ENCODE measurements at places on chromosomes 2 and 18.

GRCh38 chr2:136651456-136652010, 113.8 kb upstream of the THSD7B start:
- no peak for DNase-seq

DNA sequence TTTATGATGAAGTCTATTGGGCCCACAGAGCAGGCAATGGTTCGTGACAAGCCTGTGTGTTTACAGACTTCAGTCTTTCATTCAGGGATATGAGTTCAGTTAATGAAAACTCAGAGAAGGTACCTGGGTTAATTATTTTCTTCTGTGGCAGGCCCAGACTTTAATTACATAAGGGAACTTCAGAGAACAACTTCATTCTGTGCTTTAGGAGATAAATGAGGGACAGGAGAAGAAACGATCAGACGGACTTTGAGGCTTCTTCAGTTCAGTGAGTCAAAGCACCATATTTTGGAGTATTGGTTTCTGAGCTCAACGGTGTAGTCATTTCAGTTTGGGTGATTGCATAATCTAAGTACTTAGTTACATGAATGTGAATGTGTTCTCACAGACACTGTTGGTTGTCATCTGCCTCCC, 203.0 kb upstream of the KCNJ3 start:
- DNase-seq = no peak

DNA sequence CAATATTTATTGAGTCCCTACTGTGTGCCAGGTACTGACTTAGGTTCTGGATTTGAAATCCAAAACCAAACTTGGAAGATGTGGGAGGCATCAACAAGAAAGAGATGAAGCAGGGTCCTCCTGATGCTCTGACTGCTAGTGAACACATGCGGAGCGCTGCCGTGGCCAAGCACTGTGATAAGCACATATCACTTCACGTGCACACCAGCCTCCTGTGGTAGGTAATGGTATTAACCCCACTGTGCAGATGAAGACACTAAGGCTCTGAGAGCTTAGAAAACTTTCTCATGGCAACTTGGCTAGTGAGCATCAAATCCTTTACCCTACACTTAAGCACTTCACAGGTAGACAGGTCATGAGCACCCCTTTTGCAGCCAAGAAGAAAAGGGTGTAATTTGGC, 216.1 kb downstream of the HAUS1 start:
- DNase-seq = no peak

DNA sequence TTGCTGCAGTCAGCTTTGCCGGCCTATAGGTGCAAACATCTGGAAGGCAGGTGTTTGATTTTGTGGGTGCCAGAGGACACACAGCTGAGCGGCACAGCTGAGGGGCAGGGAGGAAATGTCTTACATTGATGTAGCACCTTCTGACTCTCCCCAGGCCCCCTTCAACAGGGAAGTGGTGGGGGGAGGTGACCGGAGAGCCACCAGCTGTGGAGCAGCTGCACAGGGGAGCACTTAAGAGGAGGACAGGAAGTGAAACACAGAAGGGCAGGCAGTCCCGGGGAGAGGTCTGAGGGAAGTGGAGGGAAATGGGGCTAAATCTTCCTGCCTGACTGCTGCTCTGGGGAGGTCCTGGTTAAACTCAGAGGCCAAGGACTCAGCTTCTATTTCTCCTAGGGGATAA, 409.1 kb downstream of the TNS1 start:
- no peak for DNase-seq

- no peak for DNase-seq
Measured at GRCh38 chr2:106142683-106143082, 51.4 kb downstream of the UXS1 start.

- no peak for DNase-seq
Measured at GRCh38 chr2:118878531-118879149, 31.2 kb upstream of the EN1 start.

DNA sequence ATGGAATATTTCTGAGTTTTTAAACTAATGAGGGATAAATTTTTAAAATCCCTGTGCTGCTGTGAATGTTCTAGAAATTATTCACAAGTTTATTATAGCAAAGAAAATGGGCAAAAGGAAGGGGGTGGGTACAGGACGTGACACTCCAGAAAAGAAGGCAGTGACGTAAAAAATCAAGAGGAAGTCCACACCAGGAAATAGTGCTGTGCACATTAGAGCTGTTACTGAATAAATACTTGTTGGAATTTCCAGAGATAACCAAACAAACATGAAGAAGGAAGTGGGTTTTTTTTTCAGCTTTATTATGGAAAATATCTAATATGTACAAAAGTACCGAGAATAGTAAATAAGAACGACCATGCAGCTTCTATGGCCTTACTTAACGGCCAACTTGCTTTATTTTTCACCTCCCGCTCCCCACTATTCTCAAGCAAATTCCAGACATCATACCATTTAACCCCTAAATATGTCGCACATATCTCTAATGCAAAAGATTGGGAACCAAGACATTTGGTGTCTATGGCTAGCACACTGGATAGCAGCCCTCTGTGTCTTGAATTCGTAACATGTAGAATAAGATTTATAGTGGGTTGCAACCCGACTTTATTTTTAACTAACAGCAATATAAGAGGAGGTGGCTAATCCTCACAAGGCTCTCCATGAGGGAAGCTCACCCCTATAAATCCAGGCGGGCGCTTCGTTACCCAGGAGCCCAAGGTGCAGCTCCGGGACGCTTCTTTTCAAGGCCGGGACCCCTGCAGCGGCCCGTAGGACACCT, 580 bp upstream of the NDUFV2 start:
- DNase-seq = peak; percentile 85

DNA sequence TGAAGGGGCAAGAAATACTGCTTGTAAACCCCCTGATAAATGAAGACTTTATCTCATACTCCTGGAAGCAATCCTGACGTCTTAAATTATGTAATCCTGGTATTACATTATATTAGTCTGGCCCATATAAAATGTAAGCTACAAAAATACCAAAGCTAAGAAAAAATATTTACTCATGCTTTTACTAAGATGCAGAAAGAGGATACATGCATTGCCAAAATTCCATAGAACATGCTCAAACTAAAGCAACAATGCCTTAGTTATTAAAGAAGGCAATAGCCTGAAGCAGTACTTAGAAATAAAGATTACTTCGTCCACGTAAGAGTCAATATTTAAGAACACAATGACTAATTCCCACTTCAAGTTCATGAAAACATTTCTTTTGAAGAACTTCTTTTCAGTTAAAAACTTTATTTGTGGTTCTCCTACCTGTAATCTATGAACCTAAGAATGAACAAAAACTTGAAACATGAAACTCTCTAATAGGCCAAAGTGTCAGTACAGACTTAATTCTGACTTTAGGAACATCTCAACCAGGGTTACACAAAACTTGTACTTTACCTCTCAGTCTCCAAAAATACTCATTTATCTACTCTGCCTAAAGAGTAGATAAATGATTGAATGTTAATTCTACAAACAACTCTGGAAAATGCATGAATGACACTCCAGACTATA, 117.3 kb downstream of the THADA start:
- no peak for DNase-seq

DNA sequence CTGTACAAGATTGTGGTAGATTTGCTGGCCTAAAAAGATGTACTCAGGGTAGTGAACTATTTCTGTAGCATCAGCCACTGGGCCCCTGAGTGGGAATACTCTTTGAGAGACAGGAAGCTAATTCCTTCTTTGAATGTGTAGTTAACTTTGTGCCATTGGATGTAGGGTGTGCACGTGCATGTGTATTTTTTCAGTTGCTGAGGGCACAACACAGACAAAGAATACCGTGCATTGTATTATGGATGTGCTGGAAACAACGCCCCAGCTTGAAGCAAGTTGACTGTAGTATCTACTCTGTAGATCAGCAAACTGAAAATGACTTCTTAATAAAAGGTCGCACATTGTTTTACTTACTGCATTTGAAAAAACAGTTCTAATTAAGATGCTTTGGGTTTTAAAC, 14.1 kb downstream of the CRIM1 start:
- no peak for DNase-seq

GRCh38 chr2:236912326-236913120, 173.2 kb upstream of the COPS8 start:
- DNase-seq = no peak
